Activated T-helper 17 cell treated with anti-CD3 and anti-CD28 coated beads, Interleukin-2, amount 50 U/mL, for 72 hours (primary cell): ENCODE measurements at places on chromosomes 4 and X. TPM values are rescaled to one million over a fixed set of nuclear protein-coding genes. Genes with fewer than 3 reads are reported as not detected.

Gene GPM6B
- not detected for total RNA-seq

Gene NUDT10
- total RNA-seq = 0.58 TPM

Gene GLRA2
- total RNA-seq = not detected

Gene F9
- not detected for total RNA-seq

Gene PAGE2B
- 1.1 TPM for total RNA-seq

Gene CLDN34
- not detected for total RNA-seq

Gene FATE1
- total RNA-seq = not detected
